GM12864 (cell line): ENCODE measurements at places on chromosomes 12 and 14.

GRCh38 chr12:103806803-103807202, 34.2 kb downstream of the NT5DC3 start:
- DNase-seq: no peak

GRCh38 chr14:99221445-99221844, 50.6 kb downstream of the BCL11B start:
- no peak for DNase-seq

DNA sequence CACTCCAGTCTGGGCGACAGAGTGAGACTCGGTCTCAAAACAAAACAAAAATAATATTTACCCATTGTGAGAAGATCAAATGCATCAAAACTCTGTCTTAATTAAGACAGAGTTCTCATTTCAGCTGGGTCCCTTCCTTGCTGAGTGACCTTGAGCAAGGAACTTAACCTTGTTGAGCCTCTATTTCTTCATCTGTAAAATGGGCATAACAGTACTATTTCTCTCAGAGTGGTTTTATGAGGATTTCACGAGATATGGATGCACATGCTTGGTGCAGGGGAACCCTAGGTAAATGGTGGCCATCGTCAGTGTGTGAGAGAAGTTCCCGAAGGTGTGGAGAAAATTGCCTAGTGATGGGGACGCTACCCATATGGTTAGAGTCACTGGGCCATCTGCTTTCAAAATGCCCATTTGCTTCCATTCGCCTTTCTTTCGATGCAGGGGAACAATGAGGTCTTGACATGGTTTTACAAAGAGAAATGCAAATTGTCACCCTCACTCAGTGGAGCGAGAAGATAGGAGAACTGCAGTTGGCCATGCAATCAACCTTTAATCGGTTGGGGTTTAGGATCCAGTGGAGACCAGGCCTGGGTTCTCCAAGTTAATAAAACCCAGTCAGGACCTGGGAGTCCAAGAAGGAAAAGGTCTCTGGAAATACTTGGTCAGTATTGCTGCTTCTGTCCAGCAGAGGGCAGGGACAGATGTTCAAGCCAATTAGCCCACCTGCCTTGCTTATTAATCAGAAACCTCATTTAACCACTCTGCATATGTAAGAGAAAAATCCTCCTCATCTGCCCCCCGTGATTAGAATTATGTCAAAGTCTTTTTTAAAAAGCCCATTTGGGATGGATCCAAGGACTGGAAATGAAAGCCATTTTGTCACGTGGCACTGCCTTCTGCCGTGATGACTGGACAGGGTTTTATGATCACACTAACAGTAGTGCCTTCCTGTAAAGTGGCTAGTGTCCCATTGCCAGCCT, 37.2 kb downstream of the CFAP251 start:
- no peak for DNase-seq

DNA sequence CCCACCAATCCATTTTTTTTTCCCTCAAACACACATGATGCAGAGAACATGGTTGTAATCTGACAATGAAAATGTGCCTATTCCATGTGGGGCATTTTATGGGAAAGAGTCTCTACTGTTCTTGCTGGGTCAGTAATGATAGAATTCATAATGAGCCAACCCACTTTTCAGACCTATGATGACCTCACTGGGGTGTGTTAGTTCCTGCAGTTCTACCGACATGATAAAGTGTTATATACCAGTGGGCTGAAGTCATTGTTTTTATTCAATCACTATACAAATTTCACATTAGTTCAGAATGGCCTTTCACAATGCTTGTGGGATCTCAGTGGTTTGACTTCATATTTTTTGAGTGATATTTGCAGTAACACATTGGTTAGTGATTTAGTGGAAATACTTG, 47.5 kb downstream of the PPFIBP1 start:
- no peak for DNase-seq

DNA sequence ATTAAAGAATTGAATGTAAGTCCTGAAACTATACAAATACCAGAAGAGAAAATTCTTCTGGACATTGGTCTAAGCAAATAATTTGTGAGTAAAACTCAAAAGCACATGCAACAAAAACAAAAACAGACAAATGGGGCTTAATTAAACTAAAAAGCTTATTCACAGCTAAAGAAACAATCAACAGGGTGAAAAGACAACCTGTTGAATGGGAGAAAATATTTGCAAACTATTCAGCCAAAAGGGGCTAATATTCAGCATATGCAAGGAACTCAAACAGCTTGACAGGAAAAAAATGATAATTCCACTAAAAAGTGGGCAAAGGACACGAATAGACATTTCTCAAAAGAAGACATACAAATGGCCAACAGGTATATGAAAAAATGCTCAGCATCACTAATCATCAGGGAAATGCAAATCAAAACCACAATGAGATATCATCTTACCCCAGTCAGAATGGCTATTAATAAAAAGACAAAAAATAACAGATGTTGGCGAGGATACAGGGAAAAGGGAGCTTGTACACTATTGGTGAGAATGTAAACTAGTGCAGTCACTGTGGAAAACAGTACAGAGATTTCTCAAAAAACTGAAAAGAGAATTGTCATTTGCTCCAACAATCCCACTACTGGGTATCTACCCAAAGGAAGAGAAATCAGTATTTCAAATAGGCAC, 177.5 kb upstream of the RTL1 start:
- no peak for DNase-seq

- DNase-seq: no peak
These were observed 1.7 kb downstream of the ERG28 start for GRCh38 chr14:75658957-75659356.

DNA sequence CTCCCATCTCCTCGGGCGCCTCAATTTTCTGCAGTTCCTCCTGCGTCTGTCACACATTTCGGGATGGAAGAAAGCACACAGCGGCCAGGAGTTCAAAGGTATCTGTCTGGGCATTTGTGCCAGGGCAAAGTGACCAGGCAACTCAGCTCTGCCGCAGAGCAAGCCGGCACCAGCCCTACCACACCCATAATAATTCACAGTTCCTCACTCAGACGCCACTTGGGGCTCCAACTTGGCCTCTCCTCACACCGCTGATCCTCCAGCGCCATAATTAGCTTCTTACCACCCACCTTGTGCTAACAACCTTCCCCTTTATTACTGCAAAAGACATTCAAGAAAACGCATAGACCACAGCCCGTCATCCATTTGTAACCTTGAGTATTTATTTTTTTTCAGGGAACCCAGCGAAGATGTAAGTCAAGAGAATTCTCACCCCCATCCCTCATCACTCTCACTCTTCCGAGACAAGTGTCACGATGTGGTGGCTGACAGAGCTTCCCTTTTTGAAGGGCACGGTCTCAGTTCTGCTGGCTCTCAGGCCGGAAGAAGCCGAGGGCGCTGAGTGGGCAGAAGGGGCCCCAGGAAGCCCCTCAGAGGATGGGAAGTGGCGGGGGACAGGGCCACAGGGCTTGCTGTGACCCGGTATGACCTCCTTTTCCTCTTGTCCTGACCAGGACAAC, 25.2 kb upstream of the NCOR2 start:
- no peak for DNase-seq

GRCh38 chr12:110776410-110776809, 33.7 kb upstream of the PPP1CC start:
- DNase-seq: peak; percentile 97

- no peak for DNase-seq
These were observed 44.7 kb downstream of the PTPN11 start for GRCh38 chr12:112463478-112463877.

DNA sequence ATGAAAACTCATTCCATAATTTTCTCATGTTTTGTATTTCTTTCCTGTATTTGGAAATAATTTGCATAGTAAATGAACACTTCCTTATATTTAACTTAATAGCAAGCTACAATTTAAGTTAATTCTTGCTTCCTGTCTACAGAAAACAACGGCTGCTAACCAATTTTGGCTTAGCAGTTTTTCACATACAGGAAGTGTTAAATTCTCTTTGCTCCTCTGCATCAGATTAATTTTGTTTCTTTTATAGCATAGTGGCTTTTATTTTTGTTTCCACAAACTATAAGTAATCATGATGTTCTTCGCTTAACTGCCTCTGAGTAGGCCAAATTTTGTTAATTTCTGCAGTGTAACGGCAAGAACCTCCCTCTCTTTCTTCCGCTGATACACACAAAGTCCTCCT, 182.9 kb downstream of the ALX1 start:
- no peak for DNase-seq

- no peak for DNase-seq
These were observed 18.2 kb downstream of the BICDL1 start for GRCh38 chr12:120007272-120007671.

GRCh38 chr14:90358359-90358758, 26.6 kb upstream of the NRDE2 start:
- no peak for DNase-seq

- DNase-seq: no peak
These were observed 669 bp upstream of the SLC25A21 start for GRCh38 chr14:37172936-37173614.

DNA sequence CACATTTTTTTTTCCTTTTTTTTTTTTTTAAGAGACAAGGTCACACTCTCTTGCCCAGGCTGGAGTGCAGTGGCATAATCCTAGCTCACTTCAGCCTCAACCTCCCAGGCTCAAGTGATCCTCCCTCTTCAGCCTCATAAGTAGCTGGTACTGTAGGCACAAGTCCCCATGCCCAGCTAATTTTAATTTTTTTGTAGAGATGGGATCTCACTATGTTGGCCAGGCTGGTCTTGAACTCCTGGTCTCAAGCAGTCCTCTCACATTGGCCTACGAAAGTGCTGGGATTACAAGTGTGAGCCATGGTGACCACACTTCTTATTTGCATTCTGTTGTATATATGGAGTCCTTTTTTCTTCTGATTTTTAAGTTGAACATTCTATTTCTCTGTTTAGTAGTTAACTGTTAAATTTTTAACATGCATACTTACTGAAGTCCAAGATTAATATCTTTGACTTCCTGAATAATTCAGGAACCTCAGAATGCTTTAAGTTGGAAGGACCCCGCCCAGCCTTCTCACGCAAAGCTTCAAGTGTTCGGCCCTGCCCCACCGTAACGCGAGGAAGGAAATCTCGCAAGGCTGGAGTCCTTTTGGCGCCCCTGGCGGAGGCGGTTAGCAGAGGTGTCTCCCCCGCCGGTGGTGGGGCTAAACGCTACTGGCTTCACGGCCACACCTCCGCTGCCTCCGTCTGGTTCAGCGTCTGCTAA, 21.6 kb downstream of the SPATS2 start:
- DNase-seq: no peak

DNA sequence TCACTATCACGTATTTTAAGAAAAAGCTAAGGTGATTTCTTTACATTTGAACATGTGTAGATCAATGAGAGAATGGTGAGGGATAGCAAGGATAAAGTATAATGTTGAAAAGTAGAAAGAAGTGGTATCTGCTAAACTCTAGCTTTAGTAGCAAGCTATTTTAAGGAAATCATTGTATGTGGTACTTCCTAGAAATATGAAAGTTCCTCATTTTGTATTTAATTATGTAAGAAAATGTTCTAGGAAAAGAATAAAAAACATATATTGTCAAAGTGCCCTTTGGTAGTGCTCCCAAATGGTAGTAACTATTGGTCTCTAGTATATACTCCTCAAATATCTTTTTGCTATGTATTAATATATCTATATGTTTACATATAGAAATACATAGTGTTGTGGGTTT, 35.7 kb downstream of the RAB21 start:
- no peak for DNase-seq

GRCh38 chr12:49017891-49018260, 700 bp downstream of the PRKAG1 start:
- no peak for DNase-seq

DNA sequence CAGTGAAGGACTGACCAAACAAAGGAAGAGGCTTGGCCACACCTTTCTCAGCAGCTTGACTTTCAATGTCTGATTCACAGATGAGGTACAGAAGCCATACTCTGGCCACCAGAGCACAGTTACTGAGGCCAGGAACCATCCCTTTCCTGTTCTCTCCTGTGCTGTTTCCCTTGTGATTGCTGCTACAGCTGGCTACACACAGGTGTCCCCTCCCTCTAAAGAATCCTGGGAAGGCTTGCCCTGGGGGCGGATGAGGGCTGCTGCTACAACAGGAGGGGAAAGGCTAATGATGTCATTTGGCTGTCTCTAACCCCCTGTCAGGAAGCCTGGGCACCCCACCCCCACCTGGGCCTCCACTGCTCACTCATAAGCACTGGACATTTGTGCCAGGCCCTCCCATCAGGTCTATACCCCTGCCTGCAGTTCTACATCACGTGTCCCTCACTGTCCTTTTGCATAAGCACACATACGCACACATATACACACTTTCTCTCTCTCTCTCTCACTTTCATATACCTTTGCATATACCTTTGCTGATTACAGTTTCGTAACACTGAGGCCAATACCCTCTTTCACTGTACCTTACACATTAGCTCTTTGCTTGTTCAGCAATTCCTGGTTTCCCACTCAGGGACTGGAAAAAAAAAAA, 41.4 kb downstream of the PRPF40B start:
- peak; percentile 67 for DNase-seq
